ENCODE measurements at places on chromosomes 5 and 9.

GRCh38 chr9:107373809-107374208, 90.7 kb downstream of the RAD23B start:
- no peak for DNase-seq

DNA sequence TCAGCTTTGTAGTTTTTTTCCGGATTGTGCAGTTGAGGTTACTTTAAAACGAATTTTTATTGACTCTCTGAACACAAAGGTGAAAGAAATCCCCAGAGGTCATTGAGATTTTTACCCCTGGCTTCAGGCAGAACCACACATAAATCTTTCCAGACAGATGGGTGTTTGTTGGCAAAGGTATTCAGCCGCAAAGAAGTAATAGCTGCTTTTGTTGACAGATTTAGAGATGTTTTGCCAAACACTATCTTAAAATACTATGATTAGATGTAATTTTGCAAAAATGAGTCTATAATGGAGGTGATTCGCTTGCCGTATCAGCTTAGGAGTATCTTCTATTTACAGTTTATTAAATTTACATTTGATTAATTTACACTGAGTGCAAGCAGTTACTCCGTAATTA, 418.3 kb upstream of the CLINT1 start:
- no peak for DNase-seq

- no peak for DNase-seq
These were observed 23.6 kb upstream of the CERCAM start for GRCh38 chr9:128396970-128397613.

DNA sequence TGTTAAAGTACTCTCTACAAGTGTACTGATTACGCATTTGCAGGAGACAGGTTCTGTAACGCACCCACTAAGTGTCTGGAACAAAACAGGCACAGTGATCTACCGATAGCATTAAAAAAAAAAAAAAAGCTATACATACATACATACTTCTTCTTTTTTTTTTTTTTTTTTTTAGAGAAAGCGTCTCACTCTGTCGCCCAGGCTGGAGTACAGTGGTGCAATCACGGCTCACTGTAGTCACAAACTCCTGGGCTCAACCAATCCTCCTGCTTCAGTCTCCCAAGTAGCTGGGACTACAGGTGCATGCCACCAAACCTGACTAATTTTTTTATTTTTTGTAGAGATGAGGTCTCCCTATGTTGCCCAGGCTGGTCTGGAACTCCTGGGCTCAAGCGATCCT, 7.6 kb downstream of the KIF24 start:
- DNase-seq: no peak

DNA sequence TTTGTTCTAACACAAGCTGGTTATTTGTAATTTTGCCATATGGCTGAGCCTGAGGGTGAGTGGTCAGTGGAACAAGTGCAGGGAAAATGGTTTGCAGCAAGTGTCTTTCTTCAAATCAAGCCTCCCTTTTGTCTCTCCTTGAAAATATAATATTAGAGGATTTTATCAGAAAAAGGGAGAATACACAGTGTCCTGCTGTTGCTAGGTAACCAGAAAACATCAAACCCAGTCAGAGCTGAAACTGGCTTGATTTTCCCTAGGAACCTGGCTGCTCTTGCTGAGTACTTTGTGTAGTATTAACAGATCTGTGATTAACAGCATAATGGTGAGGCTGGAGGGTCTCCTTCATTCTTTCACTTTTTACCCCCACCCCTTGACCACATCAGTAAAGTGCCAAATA, 314.0 kb downstream of the ARHGEF28 start:
- no peak for DNase-seq
